ENCODE measurements at places on chromosomes 12 and 14.

DNA sequence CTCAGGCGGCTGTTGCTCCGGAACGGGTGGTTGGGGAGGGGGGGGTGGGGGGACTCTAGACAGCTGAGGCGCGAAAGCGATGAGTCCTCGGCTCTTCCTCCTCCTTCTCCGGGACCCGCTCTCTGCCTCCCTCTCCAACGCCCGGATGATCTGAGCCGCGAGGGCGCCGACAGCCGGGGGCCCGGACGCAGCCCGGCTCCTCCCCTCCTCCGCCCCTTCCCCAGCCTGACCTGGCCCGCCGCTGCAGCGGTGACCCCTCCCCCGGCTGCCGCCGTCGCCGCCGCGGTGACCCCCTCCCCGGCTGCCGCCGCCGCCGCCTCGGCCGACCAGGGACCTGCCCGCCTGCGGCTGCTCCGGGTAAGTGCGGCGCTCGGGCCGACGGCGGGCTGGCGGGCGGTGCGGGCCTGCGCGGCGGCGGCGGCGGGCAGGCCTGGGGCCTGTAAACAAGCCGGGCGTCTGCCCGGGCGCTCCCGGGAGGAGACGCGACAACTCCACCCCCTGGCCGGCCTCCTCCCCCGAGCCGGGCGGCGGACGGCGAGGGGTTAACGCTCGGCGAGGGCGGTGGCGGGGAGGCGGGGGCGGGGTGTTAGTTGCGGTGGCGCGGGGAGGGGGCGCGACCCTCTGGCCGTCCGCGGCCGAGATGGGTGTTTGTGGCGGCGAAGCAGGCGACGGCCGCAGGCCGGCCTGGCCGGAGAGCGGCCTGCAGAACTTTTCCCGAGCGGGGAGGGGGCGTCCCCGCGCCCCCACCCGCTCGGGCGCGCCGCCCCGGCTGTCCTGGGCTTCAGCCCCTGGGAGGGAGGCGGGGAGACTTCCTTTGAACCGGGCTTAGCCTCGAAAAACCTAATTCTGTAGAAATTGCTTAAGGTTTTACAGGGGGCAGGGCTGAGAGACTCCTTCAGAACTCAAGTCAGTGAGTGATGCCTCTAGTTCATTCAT is 568 bp downstream of the PPM1A start:
- peak; percentile 75 for DNase-seq

DNA sequence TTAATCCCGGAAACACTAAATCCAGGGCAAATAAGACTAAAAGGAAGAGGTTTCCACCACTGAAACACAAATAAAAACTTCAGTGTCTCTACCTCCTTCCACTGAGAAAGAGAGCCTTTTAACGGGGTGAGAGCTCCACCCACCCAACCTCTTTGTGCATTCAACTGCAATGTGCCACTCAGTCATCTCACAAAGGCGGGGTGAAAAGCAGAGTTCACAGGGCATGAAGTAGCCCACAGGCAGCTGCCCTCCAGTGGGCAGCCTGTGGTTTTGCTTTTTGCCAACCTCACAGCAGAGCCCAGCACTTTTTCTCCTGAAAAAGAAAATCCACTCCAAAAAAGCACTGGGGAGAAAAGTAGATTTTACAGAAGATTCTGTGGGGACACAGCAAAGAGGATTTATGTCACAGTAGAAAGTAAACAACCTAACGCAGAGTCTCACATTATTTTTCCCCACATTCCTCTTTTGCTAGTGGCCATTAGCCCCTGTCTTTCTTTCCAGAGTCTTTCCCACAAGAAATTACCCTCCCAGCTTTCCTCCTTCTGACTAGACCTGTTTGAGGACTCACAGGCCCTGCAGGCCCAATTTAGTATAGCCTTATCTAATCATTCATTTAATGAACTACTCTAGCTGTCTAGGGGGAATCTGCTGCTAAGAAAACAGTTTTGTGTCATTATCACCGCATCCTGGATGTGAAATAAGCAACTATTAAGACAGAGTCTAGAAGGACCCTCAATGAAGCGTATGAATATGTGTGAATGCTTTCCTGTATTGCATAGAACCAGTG is 753.8 kb upstream of the FOXG1 start:
- DNase-seq = no peak

- DNase-seq = no peak
These were observed 31.7 kb upstream of the APPL2 start for GRCh38 chr12:105267711-105268110.

DNA sequence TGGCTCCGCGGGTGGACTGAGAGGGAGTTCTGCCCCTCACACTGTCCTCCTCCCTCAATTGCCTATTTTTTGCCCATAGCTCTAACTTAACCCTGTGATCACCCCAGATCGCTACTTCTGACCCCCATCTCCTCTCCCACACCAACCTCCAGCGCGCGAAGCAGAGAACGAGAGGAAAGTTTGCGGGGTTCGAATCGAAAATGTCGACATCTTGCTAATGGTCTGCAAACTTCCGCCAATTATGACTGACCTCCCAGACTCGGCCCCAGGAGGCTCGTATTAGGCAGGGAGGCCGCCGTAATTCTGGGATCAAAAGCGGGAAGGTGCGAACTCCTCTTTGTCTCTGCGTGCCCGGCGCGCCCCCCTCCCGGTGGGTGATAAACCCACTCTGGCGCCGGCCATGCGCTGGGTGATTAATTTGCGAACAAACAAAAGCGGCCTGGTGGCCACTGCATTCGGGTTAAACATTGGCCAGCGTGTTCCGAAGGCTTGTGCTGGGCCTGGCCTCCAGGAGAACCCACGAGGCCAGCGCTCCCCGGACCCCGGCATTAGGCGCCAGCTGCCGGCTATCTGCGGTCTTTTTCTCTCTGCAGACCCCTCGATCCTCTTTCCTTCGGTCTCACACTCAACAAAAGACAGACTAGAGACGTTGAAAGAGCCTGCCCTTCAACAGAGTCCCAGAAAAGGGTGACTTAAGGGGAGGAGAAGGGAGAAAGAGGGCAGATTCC is 3.0 kb upstream of the TBX3 start:
- DNase-seq = peak; percentile 45

DNA sequence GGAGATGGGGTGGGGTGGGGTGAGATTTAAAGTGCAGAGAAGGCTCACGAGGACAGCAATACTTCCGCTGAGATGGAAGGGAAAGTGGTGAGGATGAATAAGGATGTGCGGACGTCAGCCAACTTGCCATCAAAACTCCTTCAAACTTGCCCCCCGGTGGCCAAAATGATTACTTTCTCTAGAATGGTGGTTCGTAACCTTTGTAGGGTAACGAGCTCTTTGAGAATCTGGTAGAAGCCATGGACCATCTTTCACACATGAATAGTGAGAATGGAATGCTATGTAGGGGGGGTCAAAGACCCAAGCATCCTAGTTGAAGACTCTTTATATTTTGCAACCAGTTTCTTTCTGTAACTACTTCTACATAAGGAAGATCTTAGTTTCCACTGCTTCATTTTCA is 245.9 kb upstream of the DDHD1 start:
- DNase-seq = no peak

- no peak for DNase-seq
These were observed 11.3 kb downstream of the MEG3 start for GRCh38 chr14:100836941-100837804.

GRCh38 chr12:128594521-128594920 is 229.2 kb downstream of the SLC15A4 start:
- no peak for DNase-seq

DNA sequence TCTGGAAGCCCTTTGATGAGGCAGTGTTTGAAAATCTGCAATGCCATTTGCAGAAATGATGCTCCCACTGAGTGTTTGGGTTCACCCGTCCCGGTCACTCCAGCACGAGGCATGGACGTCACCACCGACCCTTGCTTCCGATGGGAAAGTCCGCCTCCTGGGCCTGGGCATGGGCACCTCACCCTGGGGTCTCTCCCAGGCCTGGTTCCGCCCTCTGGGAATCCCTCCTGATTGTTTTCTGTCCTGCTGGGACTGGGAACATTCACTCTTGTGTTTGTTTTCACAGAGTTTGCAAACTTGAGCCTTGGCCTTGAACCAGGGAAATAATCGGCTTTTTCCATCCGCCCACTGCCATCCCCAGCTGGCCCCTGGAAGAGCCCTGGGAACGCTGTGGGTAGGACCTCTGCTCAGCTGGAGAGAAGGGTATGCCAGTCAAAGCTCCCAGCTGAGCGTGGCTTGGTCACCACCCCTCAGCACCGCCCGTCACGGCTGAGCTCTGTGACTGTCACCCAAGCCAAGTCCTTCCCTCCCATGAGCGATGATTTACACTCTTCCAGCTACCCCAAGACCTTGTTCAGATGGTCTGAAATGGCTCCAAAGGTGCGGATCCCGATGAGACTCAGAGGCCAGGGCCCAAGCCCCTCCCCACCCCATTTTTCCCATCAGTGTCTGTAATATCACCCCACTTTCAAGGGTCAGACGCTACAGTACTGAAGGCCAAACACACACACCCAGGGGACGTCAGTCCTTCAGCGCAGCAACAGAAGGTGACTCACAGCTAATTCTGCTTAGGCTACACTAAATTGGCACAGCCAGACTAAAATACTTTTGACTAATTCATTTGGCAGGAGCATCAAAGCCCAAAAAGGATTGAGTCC is 34.1 kb upstream of the FZD10 start:
- no peak for DNase-seq

DNA sequence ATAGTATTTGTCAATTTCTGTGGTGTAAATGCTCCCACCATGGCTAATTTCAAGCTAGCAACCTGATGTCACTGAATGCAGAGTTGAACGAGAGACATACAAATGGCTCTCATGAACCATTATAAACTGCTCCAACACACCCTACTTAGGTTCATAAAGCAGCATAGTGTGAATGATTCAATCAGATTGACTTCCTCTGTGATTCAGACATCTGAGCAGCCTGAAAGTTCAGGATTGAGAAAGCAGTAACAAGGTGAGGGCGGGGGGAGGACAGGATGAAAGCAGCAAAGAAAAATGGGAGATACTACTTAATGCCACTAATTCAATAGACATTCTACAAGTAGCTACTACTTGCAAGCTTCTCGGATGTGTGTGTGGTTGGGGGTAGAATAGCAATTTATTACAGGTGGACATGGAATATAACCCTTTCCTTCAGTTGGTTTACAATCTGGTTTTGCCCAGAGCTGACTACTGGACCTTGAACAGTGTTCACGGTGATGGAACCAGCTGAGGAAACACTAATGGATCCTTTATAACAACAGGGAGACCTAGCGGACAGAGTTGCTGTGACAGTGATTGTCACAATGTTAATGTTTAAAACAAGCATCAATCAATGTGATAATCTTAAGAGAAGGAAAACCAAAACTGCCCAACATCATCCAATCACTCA is 52.5 kb upstream of the PELI2 start:
- no peak for DNase-seq

GRCh38 chr12:131282292-131283080 is 328.8 kb downstream of the ADGRD1 start:
- no peak for DNase-seq
